ENCODE measurements at places on chromosomes 6 and 20.

DNA sequence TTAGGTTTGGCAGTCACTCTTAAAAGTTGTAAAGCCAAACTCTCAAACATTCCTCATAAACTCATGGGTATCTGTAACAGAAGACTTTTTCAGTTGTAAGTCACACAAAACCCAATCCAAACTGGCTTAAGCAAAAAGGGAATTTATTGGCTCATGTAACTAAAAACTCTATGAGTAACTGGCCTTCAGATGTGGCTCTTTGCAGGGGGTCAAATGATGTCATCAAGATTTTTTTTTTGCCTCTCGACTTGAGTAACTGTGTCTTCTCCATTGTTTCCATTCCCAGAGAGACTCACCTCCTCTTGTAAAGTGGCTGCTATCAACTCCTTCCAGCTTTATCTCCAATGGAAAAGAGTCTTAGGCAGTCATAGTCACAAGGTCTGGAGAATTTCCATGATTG, 645.0 kb downstream of the DHX35 start:
- DNase-seq = peak; percentile 65

- DNase-seq = no peak
Observed at GRCh38 chr6:133100865-133101264, 140.3 kb upstream of the EYA4 start.

- no peak for DNase-seq
Observed at GRCh38 chr20:54340206-54340605, 132.3 kb downstream of the PFDN4 start.

DNA sequence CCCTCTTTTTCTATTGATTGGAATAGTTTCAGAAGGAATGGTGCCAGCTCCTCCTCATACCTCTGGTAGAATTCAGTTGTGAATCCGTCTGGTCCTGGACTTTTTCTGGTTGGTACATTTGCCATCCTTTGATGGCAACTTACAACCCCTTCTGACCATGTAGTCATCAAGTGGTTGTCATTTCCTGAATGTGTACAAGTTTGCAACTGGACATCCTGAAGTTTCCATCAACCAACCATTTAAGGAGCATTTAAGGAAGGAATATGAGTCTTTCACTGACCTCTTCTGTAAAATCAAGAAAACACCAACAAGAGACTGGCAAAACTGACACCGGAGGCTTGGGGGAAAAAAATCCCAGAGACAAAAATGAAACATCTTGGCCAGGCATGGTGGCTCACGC, 97.4 kb downstream of the RIN2 start:
- DNase-seq = no peak

DNA sequence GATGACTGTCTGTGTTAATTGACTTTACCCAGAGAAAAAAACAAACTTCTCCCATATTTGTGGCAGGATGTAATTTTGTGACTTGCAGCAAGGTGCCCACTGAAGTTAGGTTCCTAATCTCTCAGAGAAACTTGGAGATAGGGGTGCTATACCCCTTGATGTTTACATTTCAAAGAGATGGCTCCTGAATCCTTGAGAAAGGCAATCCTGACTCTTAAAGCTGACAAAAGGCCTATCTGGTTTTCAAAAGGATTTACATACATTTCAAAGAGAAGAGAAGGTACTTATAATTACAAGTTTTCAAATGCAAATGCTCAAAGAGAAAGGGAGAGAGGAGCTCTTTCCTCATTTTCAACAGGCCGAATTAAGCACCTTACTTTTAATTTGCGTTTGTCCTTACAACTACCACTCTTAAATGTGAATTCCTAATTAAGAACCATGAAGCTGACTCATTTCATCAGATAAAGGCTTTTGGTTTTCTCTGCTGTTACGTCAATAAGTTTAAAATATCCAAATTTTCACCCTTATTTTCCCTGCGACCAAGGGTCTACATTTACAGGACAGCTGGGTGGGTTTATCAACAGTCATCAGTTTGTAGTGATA, 711.8 kb upstream of the MAP3K7 start:
- no peak for DNase-seq

- DNase-seq = no peak
Observed at GRCh38 chr6:169692516-169692915, 9.3 kb downstream of the WDR27 start.

GRCh38 chr6:88378639-88379038, 212.5 kb upstream of the CNR1 start:
- no peak for DNase-seq

- no peak for DNase-seq
Observed at GRCh38 chr20:39941245-39941644, 747.8 kb downstream of the MAFB start.

DNA sequence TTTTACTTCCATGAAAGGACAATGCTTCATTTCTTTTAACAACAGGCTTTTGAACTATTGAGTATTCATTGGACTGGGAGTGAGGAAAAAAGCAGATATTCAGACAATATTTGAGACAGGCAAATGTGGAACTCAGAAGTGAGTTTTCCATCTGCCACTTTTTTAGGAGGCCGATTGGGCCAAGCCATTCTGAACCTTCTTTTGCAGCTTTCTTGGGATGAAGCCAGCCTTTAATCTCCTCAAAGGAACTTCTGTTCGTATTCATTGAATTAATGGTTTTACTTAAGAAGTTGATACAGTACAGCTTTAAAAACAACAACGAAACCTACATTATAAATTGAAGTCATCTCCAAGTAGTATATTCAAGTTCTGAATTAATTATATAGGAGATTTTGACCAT, 187.1 kb upstream of the RNF217 start:
- DNase-seq = no peak

DNA sequence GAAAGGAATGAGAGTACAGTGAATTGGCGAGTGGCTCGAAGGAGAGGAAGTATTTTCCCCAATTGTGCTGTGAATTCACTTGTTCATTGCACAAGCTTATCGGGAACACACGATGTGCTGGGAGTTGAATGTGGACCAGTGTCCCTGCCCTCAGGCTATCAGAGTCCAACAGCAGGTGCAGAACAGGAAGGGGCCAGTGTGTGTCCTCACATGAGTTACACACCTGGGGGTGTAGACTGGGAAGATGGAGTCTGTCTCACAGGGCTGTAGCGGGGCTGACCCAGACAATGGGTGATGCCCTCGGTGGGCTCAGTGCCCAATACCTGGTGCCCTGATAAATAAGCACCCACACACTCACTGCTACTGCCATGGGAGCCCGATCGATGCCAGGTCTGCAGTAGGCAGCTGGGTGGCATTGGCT, 14.4 kb downstream of the DUSP22 start:
- DNase-seq = no peak

DNA sequence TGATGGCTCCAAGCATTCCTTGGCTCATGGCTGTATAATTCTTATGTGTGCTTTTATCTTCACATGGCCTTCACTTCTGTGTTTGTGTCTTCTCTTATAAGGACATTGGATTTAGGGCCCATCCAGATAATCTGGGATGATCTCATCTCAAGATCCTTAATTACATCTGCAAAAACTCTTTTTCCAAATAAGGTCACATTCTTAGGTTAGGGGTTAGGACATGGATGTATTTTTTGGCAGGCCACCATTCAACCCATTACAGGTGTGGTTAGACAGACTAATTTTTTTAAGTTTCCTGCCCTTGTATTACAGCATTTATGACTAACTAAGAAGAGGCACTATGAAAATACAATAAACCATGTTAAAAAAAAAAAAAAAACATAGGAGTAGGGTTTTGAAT, 254.0 kb downstream of the TPBG start:
- no peak for DNase-seq

All from fibroblast of skin of right quadriceps (primary cell).